ENCODE measurements at places on chromosomes 7 and 10.

DNA sequence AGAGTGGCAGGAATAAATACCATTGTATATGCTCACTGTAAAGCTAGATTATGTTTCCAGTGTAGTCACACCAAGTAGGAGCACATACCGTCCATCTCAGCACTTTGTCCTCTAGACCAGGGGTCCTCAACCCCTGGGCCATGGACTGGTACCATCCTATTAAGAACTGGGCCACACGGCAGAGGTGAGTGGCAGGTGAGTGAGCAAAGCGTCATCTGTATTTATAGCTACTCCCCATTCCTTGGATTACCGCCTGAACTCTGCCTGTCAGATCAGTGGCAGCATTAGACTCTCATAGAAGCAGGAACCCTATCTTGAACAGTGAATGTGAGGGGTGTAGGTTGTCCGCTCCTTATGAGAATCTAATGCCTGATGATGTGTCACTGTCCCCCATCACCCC is 735.3 kb downstream of the MAGI2 start:
- DNase-seq: no peak

DNA sequence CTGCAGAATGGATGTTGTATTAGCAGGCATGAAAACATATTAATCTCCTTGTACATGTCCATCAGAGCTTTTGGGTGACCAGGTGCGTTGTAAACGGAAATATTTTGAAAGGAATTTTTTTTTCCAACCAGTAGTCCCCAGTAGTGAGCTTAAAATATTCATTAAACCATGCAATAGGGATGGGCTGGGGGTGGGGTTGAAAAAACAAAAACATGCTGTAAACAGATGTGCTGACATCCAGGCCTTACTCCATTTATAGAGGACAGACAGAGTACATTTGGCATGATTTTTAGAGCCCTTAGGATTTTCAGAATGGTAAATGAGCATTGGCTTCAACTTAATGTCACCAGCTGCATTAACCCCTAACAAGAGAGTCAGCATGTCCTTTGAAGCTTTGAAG is 50.2 kb downstream of the PTPN12 start:
- no peak for DNase-seq

GRCh38 chr10:110207011-110207804 is at the start of gene MXI1:
Gene MXI1, plus strand, starts transcription at chr10:110207605. Its CDS starts 204 bp downstream, at chr10:110207809.
- DNase-seq: peak; percentile 62

DNA sequence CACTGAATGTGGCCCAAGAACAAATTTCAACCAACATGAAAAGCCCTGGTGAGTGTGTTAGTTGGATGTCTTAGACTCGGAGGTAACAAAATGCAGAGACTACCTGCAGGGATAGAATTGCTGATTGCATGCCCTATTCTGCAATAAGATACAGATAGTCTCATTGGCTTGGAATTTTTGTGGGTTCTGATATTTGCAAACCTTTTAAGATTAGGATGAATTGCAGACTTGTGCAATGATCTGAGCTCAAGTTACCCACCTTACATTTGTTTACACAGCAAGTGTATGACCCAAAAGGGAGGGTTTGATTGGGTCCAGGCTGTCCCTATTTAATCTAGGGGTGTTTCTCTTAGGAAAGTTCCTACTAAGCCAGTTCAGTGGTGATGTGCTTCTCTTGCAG is 45.4 kb downstream of the GPR37 start:
- DNase-seq: no peak

DNA sequence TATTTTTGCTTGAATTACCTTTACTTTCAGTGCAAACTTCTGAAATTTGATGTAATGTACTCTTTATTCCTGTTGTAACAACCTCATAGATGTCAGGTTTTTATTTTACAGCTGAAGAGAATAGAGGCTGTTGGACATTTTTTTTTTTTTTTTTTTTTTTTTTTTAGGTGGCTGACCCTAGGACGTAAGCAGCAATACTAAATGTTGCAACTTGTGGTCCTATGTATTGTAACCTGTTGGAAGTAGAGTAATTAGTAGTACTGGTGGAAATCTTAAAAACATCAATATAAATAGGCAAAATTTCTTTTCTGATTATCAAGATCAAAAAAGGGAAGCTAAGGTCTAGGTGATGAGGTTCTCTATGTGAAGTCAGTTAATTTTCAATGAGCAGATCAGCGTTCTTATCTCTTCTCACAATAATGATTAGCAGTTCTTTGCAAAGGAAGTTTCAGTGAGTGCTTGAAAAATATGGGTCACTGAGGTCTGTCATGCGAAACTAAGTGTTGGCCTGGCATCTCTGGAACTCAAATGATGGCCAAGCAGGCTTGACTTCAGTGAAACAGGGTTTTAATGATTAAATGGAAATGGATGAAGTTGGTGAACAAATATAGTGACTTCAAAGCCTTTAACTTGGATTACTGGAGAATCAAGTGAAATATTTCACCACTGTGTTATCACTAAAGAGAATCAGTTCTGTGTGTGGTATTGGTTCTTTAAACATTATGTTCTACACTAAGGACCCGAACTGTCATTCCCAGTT is 42.7 kb downstream of the BICC1 start:
- no peak for DNase-seq

DNA sequence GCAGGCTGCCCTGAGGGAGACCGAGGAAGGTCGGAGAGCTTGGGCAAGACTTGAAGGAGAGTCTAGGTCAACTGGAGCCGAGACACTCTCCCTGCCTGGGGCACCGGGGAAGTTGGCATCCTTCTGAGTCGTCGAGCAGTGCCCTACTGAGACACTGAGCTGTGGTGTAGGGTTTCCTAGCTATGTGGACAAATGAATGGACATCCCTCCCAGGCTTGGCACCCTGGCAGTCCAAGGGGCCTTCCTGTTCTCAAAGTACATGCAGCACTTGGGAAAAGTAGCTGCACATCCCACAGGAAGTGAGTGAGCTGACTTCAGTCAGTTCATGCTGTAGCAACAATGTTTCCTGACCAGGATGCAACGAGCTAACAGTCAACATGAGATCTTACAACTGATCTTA is 57.2 kb upstream of the INPP5A start:
- DNase-seq: no peak
